BJ (cell line): ENCODE measurements at places on chromosomes 11 and 22.

GRCh38 chr11:122032317-122032716 is 83.7 kb downstream of the BLID start:
- DNase-seq = peak; percentile 85

DNA sequence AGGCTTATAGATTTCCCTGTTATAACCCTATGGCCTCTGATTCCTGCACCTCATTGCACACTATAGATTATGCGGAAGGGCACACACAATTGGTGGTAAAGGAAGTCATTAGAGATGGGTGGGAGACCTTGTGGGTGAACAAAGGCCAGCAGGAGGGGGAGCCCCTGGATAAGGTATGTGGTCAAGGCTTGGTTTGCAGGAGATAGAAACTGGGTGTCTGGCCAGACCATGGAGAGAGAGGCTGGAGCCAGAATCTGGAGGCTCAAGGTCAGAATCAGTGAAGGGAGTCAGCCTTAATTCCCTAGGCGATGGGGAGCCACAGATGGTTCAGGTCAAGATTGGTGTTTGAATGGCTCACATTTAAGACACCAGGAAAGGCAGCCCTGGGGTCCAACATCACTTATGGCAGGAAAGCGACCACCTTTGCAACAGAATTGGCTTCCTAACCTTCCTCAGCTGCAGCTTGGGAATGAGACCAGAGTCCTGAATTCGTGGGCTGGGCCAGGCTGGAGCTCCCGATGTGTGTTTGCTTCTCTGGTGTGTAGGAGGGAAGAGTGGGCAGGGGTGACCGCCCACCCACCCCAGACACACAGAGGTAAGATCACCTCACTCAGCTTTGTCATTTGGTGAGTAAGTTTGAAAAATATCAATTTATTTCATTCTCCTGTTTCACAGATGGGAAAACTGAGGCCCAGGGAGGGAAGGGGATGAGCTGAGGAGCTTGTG is 22.7 kb upstream of the SCUBE1 start:
- no peak for DNase-seq

- DNase-seq = no peak
Observed at GRCh38 chr11:72609045-72609444, 65.2 kb downstream of the PDE2A start.

DNA sequence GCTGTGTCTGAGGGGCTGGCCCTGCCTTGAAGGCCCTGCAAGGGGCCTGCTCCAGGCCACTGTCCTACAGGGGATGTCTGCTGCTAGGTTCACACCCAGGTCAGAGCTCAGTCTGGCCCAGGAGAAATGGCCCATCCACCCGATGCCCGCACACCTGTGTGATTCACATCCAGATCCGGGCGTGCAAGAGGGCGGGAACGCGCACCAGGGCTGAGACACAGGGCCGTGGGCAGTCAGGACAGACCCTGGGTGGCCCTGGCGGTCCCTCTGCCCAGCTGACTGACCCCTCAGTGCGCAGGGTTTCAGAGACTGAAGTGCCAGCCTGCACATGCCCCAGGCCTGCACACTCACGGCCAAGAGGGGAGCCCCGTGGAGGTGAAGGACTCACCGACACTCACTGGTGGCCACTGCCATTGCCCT is 7.4 kb downstream of the TOLLIP start:
- no peak for DNase-seq

DNA sequence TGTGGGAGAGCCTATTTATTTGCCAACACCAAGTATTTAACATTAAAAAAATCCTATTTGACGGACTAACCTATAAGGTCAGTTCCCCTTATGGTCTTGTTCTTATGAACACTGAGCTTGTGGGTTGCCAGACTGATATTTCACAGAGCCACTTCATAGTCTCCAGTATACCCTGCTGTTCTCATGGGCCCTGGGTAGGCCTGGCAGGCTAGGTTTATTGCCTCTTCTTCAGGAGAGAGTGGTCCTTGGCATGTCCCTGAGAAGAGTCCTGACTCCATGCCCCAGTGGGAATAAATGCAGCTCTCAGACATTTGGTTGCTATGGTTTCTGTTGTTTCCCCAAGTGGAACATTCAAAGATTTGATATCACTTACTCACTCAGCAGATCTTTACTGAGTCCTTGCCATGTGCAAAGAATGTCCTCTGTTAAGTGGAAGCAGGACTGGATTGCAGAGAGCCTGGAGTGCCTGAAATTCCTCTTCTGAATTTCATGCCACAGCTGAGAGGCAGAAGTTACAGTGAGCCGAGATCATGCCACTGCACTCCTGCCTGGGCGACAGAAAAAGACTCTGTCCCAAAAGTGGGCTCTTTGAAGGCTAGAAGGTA is 15.7 kb downstream of the SLC5A1 start:
- DNase-seq = no peak

DNA sequence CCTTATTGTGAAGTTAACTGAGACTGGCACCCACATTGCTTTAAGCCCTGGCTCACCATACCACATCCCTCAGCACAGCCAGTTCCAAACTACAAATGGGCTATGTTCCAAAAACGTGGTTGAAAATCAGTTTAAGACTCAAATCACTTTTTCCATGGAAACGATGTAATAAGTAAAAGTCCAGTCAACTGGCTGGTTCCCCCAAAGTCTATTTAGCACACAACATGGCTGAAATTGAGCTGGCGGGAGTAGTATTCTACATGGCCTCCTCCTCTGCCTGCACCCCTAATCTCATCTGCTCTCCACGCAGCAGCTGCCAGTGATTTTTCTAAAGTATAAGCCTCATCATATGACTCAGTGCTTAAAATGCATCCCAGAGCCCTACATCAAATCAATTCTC is 40.9 kb upstream of the BIRC3 start:
- DNase-seq = no peak

- no peak for DNase-seq
Observed at GRCh38 chr11:61711498-61711897, 31.3 kb downstream of the DAGLA start.

DNA sequence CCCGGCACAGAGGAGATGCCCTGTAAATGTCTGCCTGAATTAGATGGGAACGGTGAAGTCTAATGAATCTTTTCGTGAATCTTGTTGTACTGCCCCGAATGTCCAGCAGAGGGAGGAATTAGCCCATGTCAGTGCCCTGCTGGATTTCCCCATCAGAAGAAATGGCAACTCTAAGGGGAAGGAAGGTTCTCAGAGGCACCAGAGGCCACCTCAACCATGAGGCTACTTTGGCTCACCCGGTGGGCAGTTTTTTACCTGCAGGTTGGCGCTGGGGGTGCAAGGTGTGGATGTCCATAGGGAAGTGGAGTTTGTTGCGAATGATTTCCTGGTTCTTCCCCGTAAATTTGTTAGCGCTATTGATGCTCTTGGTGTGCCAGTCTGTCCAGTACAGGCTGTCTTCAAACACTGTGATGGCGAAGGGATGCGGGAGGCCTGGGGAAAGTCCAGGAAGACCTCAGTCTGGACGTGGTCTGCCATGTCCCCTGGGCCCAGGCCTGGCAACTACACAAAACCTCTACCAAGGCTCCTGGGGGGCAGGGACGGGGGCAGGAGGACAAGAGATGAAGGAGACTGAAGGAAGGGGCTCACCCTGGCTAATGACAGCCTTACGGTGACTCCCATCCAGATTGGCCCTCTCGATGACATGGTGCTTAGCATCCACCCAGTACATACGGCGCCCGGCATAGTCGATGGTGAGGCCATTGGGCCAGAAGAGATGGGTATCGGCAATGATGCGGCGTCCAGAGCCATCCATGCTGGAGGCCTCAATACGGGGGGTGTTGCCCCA is 28.5 kb downstream of the LRP4 start:
- DNase-seq = peak; percentile 9

DNA sequence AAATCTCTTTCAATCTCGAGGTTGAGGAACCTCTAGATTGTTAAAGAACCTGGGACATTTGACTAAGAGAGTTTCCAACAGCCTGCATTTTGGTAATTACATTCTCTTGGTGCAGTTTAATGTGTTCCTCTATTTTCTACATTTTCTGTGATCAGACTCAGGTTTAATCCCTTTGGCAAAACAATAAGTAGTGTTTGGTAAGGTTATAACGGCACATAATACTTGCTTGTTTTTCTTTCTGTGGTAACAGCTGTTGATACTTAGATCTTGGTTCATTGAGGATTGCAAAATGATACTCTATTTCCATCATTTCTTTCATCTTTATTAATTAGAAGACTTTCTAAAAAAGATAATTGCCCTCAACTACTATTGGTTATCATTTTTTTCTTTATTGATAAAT is 271.3 kb downstream of the SBF2 start:
- DNase-seq = no peak

- no peak for DNase-seq
Observed at GRCh38 chr11:62804310-62805075, 747 bp downstream of the NXF1 start.

DNA sequence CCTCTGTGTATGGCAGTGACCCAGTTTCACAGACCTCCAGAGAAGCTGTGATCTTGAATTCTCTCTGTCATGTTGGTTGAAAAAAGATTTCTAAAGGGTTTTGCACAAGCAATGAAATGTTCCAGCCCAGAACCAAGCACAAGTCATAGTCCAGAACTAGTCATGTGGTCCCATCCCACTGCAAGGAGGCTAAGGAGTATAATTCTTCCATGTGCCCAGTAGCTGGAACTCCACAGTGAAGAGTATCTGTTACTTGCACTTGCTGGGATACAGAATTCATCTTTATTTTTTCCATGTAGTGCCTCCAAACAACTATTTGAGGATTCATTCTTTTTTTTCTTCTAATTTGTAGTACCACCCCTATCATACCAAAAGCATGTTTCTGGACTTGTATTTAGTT is 9.9 kb upstream of the MMP8 start:
- DNase-seq = no peak

GRCh38 chr11:112882494-112883381 is 78.5 kb upstream of the NCAM1 start:
- no peak for DNase-seq

- DNase-seq = no peak
Observed at GRCh38 chr11:125455851-125456250, 40.2 kb downstream of the FEZ1 start.

DNA sequence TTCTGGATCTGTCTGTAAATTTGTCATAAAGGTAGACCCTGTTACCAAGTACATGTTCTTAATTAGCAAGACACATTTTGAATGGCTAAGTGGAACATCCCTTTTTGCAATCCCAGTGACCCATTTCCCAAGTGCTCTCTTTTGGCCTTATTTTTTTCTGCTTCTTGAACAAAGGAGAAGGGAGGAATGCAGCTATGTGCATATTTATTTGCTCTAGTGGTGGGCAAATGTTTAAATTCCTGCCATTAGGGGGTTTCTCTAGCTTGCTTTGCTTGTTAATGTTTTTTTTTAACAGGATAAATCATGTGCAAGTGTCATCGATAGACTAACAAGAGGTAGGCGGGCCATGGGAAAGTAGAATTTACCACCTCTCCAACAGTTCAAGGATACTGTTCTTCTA is 135.7 kb downstream of the COMMD9 start:
- DNase-seq = no peak

DNA sequence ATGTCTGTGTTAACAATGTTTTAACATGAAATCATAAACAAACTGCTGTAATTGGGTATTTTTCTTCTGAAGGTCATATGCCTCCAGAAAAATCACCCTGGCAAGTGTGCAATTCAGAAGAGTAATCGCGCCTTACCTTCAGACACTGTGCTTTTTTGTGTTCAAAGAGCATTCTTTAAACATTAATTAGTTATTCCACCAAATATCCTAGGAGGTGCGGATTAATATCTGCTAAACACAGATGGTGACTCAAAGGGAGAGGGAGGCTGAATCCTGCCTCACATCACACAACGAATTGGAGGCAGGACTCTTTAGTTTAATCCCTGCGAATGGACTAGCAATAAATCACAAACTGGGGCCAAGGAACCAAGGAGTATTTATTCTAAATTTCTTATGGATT is 213.0 kb downstream of the NTM start:
- no peak for DNase-seq

GRCh38 chr11:76854709-76855108 is 6.0 kb upstream of the ACER3 start:
- no peak for DNase-seq

DNA sequence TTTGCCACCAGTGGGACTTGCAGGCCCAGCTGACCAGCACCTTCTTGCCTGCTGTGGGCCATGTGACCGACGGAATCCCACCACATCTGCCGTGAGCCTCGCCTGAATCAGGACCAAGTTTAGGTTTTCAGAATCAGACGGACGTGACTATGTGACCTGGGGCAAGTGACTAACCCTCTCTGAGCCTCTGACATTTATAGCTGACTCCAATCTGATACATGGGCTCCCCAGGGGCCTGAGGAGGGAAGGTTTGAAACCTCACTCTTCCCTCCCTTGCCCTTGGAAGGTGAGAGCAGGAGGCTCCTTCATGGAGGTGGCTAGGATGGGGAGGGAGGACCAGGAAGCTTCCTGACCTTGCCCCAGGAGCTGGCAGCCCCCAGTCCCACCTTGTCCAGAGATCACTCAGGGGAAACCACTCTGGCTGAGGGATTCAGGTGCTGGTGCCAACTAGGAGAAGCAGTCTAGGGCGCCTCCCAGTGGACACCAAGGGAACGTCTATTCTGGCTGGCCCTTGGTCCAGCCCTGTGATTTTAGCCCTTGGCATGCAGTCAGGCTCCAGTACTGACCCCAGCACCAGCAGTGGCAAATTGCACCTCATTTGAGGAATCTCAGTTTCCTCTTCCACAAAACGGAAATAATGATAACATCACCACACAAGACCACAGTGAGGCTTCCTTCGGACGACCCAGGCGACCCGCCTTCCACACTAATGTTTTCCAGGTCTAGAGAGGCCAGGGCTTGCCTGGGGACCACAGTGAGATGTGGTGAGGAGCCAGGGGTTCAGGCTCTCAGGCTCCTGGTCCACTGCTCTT is 47.2 kb upstream of the SYT7 start:
- DNase-seq = no peak

- DNase-seq = no peak
Observed at GRCh38 chr22:43295660-43296059, 47.5 kb downstream of the SCUBE1 start.

GRCh38 chr11:17812091-17812864 is 77.7 kb downstream of the KCNC1 start:
- DNase-seq = no peak

GRCh38 chr11:78217650-78218541 is 29.2 kb downstream of the USP35 start:
- DNase-seq = no peak

- DNase-seq = no peak
Observed at GRCh38 chr11:33455867-33456463, 198.8 kb downstream of the HIPK3 start.

DNA sequence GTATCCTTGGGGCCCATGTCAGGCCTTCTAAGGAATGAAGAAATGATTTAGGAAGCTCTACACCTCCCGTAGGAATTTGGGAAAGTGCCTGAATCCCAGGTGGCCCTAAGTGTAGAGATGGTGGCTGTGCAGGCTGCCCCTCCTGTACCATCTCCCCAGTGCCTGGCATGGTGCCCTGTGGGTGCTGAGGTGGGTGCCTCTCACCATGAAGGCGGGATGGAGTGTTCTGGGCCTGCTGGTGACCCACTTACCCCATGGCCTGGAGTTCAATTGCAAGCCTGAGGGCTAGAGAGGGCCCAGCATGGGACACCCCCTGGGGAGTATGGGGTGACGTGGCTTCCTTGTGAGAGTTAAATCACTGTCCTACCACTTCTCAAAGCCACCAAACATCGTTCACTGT is 19.8 kb downstream of the SAMM50 start:
- DNase-seq = no peak

- DNase-seq = no peak
Observed at GRCh38 chr11:76962583-76963416, 71.4 kb upstream of the B3GNT6 start.

GRCh38 chr22:23825246-23825905 is 13.4 kb downstream of the DERL3 start:
- DNase-seq = no peak

- no peak for DNase-seq
Observed at GRCh38 chr22:19508024-19508776, 16.0 kb downstream of the CLDN5 start.
